ENCODE measurements at places on chromosomes 5 and 9.

GRCh38 chr5:73393611-73394489, 54.7 kb downstream of the FOXD1 start:
- no peak for DNase-seq

DNA sequence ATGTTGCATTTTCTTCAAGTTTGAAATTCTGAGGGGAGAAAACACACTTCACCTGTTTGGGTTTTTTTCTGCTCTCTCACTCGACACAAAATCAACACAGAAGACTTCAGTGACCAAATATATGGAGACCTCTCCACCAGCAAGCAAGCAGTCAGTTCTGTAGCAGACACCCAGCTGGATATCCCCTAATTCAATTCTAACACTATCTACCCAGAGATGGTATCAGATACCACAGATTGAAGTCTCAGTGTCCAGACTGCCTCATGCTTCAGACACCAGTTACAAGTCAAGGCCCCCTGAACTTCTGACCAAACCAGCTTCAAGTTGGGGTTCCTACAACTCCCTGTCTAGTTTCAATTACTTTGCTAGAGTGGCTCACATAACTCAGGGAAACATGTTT, 97.8 kb downstream of the INVS start:
- DNase-seq: no peak

GRCh38 chr5:172453206-172453985, 929 bp downstream of the SH3PXD2B start:
- DNase-seq: no peak

DNA sequence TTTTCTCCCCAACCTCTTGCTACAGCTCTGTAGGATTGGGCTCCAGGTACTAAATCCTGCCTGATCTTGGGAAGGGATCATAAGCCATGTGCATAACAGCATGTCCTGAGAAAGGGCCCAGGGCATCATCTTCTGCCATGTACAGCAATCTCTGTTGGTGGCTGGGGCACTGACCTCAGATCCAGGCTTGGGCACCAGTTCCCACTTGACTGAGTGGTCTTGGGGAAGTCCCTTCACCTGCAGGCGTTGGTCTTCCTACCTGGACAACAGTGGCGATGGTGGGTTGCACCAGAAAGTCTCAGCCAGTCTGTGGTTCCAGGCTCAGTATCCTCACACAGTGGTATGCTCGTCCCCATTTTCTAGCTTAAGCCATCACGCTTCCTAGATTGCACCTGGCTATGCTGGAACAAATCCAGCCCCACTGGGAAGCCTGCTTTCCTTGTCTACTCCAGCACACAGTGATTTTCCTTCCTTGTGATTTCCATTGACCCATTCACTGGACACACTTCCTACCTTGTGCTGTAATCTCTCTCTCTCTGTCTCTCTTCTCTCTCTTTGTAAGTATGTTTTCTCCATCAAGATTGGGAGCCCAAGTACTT, 121.7 kb upstream of the PITX1 start:
- no peak for DNase-seq

- DNase-seq: no peak
Measured at GRCh38 chr5:180401229-180401907, 48.2 kb upstream of the GFPT2 start.

GRCh38 chr9:115192835-115193525, 75.0 kb upstream of the TNC start:
- no peak for DNase-seq

- DNase-seq: no peak
Measured at GRCh38 chr5:157286761-157287211, 20.9 kb downstream of the CYFIP2 start.

- DNase-seq: no peak
Measured at GRCh38 chr5:103657301-103657700, 94.7 kb upstream of the NUDT12 start.

GRCh38 chr5:179795049-179795862, 1.5 kb downstream of the LTC4S start:
- no peak for DNase-seq

DNA sequence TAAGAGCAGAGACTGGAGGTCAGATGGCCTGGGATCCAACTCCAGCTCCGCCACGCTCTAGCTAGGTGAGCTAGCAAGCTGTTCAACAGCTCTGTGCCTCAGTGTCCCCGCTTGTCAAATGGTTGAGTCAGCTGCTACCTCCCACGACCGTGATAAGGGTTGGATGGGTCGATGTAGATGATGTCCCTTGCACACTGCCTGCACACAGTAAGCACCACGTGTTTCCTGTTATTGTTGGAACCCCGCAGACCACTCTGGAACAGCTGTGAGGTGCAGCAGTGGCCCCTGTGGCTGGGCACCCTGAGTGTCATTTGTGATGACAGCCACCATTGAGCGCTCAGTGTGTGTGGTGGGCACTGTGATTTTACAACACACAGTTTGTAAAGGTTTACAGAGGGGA, 54.0 kb upstream of the CTSL start:
- no peak for DNase-seq

DNA sequence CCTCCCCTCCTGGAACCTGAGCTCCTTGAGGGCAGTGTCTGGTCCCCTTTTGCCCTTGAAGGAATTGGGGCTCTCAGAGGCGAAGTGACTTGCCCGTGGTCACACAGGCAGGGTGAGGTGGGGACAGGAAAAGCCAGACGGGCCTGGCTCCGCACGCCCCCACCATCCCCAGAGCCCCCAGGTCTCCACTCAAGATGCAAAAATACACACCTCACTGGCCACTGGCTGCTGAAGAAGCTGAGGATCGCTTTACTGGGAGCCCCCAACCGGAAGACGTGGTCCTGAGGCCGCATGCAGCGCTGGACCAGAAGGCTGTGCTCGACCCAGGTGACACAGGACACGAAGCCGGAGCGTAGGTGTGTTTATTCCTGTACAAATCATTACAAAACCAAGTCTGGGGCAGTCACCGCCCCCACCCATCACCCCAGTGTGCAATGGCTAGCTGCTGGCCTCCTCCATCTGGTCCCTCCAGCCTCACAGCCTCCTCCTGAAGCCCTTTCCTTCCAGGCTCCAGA, 7.6 kb upstream of the AK1 start:
- no peak for DNase-seq

- no peak for DNase-seq
Measured at GRCh38 chr5:41574391-41574790, 64.0 kb upstream of the PLCXD3 start.

DNA sequence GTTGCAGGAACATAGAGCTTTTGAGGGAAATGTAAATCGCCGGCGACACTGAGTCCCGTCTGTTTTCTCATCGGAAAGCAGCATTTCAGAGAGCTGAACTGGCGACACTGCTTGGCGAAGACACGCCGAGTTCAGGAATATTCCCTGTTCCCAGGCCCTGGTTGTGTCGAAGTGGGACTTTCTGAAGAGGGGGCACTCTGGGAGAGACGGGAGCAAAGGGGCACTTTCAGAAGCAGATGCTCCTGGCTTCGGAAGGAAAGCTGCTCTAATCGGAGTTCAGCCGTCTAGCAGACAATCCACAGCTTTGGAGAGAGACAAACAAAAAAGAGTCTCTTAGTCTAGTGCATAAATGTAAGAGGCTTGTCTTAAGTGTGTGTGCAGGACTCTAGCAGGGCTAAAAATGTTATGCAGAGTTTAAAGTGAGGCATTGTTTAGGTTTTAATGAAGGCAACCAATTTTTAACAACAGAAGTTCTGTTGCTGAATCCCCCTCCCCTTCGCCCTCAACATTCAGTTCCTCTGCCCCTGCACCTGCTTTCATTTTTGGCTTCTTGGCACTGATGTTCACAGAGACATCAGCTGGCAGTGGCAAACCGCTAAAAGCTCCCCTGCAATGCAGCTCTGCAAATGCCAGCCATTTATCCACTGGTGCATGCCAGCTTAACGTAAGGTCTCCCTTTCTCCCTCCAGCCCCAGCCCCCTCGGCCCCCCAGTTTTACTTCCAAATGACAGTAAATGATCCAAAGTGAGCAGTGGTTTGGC, 289.5 kb upstream of the MPDZ start:
- DNase-seq: no peak

DNA sequence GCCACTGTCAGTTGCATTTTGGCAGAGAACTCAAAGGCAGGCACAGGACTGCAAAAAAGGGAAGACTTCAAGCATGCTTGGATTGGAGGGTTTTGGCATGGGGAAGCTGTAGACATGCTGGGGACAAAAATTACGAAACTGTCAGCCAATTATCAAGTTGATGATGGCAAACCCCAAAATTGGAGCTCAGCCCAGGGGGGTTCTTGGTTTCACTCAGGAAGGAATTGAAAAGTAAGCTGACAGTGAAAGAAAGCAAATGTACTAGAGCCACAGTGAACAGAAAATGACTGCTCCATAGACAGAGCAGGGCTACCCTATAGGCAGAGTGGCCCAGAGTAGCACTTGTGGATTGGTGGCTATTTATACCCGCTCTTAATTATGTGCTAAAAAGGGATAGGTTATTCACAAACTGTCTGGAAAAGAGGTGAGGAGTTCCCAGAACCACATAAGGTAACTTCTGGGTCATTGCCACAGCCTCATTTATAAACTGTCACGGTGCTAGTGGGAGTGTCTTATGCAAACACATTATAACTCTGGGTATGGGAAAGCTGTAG, 14.6 kb upstream of the CFAP95 start:
- no peak for DNase-seq

DNA sequence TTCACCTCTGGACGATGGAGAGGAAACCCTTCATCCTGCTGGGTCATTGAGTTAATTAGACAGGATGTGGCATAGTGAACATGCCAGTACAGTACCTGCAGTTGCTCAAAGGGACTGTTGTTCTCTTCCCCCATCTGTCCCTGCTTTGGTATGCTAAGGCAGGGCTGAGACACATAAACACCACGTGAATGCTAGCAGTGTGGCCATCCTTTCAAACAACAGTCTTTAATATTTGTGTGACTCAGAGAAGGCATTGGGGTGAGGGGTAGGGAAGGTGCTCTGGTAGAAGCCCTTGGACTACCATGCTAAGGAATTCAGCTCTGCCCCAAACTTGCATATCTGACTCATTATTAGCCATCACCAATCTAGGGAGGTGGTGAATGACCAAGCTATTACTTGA, 180.2 kb upstream of the ZNF618 start:
- no peak for DNase-seq

- no peak for DNase-seq
Measured at GRCh38 chr9:86771941-86772634, 175.2 kb downstream of the GAS1 start.

DNA sequence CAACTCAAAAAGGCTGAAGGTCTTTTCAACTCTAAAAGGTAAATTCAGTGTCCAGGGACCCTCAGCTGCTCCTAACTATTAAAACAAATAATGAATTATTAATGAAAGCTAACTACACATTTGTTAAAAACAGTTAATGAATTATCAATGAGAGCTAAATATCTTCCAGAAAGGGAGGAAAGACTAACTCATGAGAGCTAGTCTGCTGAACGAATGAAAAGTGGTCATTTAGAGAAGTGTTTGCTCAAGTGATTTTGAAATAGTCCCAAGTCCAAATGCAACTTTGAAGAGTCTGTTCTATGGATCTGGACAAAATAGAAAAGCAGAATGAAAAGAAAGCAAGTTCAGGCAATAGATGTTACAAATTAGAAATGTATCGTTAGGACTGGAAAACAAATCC, 133.9 kb upstream of the SPEF2 start:
- DNase-seq: no peak

- peak; percentile 7 for DNase-seq
Measured at GRCh38 chr5:9207817-9208418, 338.0 kb downstream of the SEMA5A start.

GRCh38 chr5:68505917-68506860, 290.6 kb downstream of the PIK3R1 start:
- DNase-seq: no peak

DNA sequence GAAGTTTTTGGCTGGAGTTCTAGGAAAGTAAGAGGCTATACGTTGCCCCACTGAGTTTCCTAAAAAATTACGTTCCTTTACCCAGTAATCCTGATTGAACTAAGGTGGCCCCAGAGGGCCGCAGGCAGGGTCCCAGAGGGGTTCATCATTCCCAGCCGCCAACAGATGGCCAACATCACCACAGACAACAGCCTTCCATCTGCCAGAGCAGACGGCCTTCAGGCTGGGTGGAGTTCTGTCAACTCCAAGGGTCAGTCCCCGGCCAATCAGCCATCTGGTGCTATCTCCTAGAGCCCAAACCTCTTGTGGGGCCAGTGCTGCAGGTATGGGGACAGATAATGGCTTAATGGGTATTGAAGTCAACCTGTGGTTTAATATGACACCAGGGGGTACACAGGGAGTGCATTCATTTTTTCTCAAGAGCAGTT, 30.4 kb downstream of the TBC1D2 start:
- no peak for DNase-seq

- no peak for DNase-seq
Measured at GRCh38 chr5:58999804-59000203, 416.9 kb downstream of the RAB3C start.

DNA sequence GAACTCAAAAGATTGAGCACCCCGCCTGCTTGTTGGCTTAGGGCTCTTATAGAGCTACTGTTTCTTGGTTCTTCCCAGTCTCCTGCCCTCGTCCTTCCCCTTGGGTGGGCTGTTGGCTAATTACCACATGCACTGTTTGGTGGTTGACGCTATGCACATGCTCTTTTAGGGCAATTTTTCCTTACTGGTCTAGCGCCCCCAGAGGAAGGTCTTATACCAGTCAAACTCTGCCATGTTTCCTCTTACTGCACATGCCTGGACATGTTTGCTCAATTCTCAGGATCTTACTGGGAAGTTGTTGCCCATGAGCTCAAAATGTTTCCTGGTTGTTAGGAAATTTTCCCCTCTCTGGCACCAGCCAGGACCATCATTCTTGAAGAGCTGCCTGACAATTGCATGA, 101.9 kb downstream of the SLC28A3 start:
- DNase-seq: no peak

DNA sequence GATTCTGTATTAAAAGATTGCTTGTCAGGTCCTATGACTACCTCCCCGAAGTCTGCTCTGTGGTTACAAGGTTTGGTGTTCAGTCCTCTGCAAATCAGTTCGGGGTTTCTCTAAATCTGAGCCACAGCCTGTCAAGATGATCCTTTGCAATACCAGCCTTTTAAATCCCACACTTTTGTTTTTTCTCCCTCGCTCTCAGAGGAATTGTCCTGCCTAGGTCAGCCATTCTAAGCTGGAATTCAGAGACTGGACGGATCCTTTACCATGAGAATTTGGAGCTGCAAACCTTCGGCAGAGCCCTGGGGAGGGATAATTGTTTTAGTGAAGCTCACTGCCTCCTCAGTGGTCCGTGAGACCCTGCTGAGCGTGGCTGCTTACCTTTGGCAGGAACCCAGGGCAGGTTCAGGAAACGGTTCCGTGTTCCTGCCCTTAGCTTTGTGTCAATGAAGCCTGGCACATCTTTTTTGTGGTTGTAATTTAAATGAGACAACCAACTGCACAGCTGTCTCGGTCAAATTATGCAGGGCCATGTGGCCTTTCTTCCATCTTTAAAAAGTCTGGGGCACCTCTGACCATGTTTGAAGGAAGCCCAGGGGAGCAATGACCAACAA, 47.2 kb downstream of the EBF1 start:
- DNase-seq: no peak

DNA sequence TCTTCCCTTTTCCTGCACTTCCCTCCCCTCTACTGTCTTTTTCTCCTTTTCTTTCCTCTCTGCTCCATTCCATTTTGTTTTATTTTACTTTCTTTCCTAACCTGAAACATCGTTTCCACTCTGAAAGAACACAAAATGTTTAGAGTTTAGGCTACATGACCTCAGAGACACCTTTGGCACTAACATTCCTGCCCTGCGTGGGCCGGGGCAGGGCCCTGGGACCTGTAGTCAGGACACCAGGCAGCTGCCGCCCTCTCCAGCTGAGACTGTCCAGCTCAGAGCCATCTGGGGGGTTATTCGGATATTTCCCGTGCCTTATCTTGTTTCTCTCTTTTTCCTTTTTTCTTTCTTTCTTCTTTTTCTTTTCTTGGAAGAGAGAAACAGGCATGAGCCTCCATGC, 58.3 kb upstream of the ERCC6L2 start:
- DNase-seq: no peak

- no peak for DNase-seq
Measured at GRCh38 chr9:68710111-68710471, 5.1 kb downstream of the PIP5K1B start.

Data from iPS DF 6.9 (cell line).